ENCODE measurements at places on chromosomes 5 and 9.
A peak's percentile ranks its signal among the peaks of the same experiment; 100 is the strongest.

GRCh38 chr5:11146171-11146570 lies 385.1 kb upstream of the DAP start:
- DNase-seq, result no peak

- DNase-seq, result no peak
Observed at GRCh38 chr5:170534177-170534576, 30.4 kb downstream of the KCNIP1 start.

GRCh38 chr5:177025101-177025601 lies 2.7 kb downstream of the ZNF346 start:
- no peak for DNase-seq

DNA sequence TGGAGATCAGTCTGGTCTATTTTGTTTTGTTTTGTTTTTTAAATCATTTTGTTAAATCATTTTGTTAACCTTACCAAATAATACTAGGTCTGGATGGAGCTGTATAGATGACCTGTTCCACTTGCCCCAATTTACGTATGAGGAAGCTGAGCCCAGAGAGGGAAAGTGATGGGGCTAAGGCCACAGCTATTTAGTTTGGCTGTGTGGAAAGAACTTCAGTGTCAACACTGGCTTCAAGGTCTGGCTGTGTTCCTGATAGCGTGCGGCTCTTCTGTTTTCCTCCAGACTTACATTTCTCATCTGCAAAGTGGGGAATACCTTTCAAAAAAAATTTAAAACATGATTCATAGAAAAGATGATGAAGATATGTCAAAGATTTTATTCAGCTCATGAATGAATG lies 112.5 kb downstream of the PTTG1 start:
- no peak for DNase-seq

DNA sequence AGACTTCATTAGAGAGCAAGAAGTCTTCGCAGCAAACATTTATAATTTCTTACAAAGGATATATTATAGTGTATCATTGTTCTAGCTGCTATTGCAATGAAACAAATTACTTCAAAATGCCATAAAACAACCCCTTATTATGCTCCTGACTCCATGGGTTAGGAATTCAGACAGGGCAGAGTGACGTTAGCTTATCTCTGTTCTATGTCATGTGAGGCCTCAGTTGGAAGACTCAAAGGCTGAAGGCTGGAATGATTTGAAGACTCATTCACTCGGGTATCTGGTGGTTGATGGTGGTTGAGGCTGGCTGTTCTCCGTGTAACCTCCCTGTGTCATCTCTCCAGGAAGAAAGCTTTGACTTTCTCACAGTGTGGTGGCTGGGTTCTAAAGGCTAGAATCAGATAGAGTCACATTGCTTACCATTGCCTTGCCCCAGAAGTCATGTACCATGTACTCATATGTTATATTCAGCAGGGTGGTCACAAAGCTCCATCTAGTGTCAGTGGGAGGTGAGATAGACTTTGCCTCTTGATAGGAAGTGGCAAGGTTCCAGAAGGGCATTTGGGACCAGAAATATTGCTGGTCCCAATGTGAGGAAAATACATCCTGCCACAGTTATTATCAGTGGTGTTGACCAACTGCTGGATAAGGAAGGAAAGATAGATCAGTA lies 226.9 kb downstream of the TMEM38B start:
- DNase-seq, result no peak

- DNase-seq, result no peak
Observed at GRCh38 chr9:91099436-91099835, 262.3 kb downstream of the AUH start.

GRCh38 chr5:142944140-142944539 lies 174.0 kb downstream of the ARHGAP26 start:
- DNase-seq, result no peak

- DNase-seq, result no peak
Observed at GRCh38 chr9:135815830-135816650, 91.3 kb downstream of the CAMSAP1 start.

DNA sequence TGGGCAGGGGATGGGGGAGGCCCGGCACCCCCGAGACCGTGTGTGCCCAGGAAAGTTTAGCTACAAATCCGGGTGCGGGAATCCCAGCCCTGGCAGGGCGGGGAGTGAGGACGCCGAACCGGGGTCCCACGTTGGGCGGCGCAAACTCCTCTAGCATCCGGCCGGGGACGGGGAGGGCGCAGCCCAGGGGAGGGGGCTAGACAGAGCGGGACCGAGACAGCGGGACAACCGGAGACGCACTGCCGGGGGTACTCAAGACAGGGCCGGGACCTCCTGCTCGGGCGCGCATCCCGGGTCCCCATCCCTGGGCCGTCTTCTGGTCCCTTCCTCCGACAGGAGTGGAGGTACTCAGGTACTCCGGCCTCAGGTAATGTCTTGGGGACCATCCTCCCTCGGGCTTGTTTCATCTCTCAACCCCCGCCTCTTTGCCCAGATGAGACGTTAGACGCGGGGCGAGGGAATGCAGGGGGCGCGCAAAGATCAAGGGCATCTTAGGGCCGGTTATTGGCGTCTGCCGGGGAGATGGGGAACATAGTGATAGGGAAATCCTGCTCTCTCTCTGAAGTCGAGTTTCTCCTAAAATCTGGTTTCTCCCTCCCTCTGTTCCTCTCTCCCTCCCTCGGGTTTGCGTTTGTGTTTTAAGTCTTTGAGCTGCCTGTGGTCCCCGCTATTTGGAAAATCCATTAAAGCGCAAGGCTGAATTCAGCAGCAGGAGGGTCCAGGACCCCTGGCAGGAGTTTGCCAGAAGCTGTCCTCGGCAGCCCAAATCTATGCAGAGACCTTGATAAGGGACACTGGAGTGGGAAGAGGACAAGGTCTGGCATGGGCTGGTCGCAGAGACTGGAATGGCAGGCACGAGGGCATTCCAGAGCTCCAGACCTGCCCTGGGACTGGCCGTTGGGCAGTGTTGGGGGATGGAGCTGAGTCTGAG lies 815 bp downstream of the PDZD2 start:
- DNase-seq, result peak; percentile 35

GRCh38 chr5:3261081-3261480 lies 334.6 kb upstream of the IRX1 start:
- DNase-seq, result no peak

GRCh38 chr9:136902259-136902821 lies 16.0 kb downstream of the TRAF2 start:
- no peak for DNase-seq

DNA sequence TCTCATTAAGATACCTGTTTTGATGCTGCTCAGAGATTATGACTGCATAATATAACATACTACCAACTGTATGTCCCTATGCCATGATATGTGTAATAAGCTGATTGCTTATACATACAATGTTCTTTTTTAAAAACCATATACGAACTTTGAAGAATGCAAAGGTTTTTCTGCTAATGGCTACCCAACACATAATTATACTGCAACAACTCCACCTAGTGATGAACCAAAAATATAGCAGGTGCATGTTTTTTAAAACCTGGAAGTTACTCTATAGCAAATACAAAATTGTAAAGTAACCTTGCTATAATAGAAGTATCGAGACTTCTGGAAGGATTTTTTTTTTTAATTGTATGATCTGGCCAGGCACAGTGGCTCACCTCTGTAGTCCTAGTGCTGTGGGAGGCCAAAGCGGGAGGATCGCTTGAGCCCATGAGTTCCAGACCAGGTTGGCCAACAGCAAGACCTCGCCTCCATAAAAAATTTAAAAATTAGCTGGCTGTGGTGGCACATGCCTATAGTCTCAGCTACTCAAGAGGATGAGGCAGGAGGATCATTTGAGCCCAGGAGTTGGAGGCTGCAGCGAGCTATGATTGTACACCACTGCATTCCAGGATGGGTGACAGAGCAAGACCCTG lies 49.1 kb downstream of the HOMER1 start:
- DNase-seq, result no peak

DNA sequence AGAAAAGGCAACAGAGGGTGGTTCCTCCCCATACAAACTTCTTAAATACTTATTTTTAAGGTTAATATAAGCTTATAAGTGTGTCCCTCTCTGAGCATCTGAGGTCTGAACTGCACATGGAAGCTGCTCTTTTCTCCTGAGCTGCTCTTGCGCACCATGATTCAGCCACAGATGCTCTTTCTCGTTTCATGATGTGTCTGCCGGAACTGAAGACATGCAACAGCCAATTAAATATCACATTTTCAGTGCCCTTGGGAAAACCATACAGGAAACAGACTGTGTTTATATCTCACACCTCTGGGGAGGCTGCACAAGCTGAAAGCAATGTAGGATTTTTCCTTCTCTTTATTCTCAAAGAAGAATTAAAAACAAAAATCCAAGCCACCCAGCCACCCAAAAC lies 96.8 kb upstream of the NREP start:
- no peak for DNase-seq

- DNase-seq, result no peak
Observed at GRCh38 chr9:129313331-129313955, 135.4 kb upstream of the IER5L start.

- no peak for DNase-seq
Observed at GRCh38 chr5:83750749-83751148, 30.1 kb upstream of the HAPLN1 start.

DNA sequence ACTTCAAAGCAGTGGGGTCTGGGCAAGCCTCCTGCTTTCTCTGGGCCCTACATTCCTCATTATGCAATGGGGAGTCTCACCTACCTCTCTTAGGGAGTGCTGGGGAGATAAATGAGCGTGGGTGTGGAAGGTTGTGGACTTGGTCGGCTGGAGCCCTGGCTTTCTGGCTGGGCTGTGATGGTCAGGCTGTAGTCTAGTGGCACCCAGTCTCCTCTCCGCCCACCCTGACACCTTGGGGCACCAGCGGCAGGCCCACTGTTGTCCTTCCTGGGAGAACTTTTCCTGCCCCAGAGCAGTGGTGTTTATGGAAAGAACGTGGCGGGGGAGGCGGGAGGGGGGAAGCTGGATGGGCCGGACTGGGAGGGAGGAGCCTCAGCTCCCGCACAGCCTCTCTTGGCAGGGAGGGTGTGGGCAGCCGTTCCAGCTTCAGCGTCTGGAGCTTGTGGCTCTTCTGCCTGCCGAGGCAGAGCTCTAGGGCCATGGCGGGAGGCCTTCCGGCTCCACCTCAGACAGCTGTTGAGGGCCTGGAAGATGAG lies 4.1 kb downstream of the PTGS1 start:
- no peak for DNase-seq

DNA sequence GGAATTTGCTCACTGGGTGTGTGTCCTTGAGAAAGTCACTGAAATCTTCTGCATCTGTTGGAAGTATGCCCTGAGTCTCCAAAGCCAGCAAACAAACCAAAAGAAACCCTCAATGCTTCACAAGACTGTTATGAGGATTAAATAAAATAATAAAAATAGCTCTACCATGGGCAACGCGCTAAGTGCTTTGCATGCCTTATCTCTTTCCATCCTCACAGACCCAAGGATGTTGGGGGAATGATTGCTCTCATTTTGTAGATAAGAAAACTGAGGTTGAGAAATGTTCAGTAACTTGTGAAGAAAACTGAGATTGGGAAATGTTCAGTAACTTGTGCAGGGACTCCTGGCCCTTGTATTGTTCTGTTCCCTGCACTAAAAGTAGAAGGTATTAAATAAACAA lies 7.9 kb downstream of the HAND1 start:
- DNase-seq, result no peak

DNA sequence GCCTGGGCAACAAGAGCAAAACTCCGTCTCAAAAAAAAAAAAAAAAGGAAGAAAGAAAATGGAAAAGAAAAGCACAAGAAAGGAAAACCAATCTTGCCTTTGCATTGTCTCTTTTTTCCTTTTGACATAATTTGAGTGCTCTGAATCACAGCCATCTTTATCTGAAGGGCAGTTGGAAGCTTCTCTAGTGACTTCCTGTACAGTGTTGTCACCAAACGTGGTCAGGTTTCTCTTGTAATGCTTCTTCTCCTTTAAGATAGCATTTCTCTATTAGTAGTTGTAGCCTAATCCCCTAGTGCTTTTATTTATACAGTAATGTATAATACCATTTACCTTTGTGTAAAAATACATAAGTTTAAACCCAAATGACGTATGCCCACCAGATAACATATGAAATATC lies 18.1 kb downstream of the PRKACG start:
- no peak for DNase-seq

- DNase-seq, result no peak
Observed at GRCh38 chr5:110916381-110917049, 155.0 kb upstream of the TSLP start.

DNA sequence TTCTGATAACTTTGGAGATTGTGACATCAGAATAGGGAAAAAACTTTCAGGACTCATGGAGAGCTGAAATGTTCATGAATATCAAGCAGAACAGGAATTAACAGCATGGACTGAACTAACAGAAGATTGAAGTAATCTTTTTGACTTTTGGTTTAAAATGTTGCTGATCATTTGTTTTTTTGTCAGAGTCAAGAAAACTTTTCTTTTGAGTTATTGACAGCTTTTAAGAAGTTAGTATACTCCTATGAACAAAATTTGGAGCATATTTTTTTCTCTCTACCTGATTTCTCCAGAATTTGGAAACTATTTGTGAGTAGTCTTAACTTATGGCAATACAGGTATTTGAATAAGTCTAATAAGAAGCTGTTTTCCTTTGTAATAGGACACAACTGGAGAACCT lies 244.3 kb upstream of the KLF9 start:
- DNase-seq, result no peak

GRCh38 chr9:130532426-130533080 lies 46.8 kb upstream of the FUBP3 start:
- no peak for DNase-seq

- DNase-seq, result no peak
Observed at GRCh38 chr5:157559301-157559700, 16.3 kb downstream of the ADAM19 start.

DNA sequence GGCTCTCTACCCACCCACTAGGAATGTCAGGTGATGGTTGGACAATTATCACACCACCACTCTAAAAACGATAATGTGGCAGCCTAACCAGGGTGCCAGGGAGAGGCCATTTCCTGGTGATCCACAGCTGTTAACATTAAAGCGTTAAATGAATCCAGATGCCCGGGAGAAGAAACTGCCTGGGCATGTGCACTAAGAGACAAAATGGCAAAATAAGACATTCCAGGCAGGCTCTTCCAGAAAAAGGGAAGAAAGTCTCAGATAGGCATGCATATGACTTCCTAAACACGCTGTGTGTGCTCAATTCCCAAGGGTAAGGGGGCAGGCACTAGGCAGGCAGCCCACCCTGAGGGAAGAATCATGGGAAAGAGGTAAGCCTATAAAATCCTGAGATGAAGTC lies 4.6 kb upstream of the TXN start:
- DNase-seq, result no peak

DNA sequence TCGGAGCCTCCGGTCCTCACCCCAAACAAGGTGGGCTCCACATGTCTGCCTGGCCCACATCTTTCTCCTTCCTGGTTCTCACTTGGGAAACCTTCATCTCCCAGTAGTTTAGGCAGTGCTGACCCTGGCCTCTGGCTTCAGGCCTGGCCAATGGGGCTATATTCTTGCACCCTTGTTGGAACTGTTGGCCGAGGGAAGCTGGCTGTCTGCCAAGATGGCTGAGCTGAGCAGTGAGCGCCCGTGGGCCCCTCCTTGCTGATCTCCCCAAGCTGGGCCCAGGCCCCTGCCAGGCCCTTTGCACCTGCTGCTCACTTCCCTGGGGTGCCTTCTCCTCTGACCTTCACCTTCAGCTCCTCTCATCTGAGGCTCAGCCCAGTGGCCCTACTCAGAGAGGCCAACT lies 31.3 kb downstream of the TSPAN17 start:
- no peak for DNase-seq

- DNase-seq, result no peak
Observed at GRCh38 chr5:92544036-92544435, 1037.0 kb downstream of the NR2F1-AS1 start.

GRCh38 chr5:24643880-24644279 lies 898 bp downstream of the CDH10 start:
- no peak for DNase-seq

Data from substantia nigra (tissue), 51 donors.